Uterine smooth muscle cell (primary cell): ENCODE measurements at places on chromosomes 5 and 9. TPM values are rescaled to one million over a fixed set of nuclear protein-coding genes. Genes with fewer than 3 reads are reported as not detected.

Gene CACNA1B
- 0.11 and 0.12 TPM in 2 replicates for total RNA-seq

Gene TRIM14
- 7.7 and 12.0 TPM in 2 replicates for total RNA-seq

Gene PCDHB10
- 0.11 and 0.12 TPM in 2 replicates for total RNA-seq

Gene TMEM174
- total RNA-seq = not detected in 2 replicates

Gene ABO
- total RNA-seq = under 0.01 TPM in 1 of 2 replicates, not detected in the other

Gene IFNK
- total RNA-seq = 0.12 TPM in 1 of 2 replicates, not detected in the other

Gene HSPA9
- total RNA-seq = 644 and 729 TPM in 2 replicates

Gene LRRC26
- not detected in 2 replicates for total RNA-seq

Gene MOB3B
- total RNA-seq = 0.12 and 0.33 TPM in 2 replicates

Gene ZCCHC9
- total RNA-seq = 56.4 and 67.2 TPM in 2 replicates

Gene CCDC183
- total RNA-seq = 0.37 TPM in 1 of 2 replicates, not detected in the other

Gene WDR31
- 1.3 and 2.7 TPM in 2 replicates for total RNA-seq
